Stimulated activated CD8-positive, alpha-beta memory T cell treated with anti-CD3 and anti-CD28 coated beads, Interleukin-12 subunit alpha, Interleukin-12 subunit beta, amount 100 ng/mL, for 1 hour (primary cell): ENCODE measurements at places on chromosomes 5 and 9.

DNA sequence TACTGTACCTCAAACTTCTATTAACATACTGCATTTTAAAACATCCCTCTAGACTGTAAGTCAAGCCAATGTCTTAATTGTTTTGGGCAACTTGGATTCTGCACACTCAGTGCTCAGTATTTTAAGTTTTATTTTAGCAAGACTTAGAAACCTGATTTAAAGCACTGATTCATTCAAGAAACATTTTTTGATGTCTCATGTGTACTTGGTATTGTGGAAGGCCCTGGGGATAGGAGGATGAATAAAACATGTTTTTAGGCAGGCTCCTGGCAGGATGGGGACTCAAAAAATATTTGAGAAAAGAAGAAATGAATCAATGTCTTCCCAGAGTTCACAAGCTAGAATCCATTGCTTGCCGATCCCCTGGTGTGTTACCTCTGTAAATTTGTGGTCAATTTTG, 334.0 kb upstream of the PUM3 start:
- no peak for DNase-seq

- no peak for DNase-seq
These were observed 233.9 kb upstream of the TBCA start for GRCh38 chr5:78009937-78010527.

DNA sequence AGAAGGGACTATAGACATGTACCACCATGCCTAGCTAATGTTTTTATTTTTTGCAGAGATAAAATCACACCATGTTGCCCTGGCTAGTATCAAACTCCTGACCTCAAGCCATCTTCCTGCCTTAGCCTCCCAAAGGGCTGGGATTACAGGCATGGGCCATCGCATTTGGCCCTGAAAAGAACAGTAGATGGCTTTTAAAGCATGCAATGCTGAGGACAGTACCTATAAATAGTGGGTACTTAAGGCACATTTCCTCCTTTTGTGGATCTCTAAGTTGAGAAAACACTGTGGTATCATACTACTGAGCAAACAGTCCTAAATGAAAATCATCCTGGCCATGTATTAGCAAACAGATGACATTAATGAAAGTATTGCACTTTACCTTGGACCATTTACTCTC, 119.4 kb downstream of the TTC39B start:
- DNase-seq: no peak

DNA sequence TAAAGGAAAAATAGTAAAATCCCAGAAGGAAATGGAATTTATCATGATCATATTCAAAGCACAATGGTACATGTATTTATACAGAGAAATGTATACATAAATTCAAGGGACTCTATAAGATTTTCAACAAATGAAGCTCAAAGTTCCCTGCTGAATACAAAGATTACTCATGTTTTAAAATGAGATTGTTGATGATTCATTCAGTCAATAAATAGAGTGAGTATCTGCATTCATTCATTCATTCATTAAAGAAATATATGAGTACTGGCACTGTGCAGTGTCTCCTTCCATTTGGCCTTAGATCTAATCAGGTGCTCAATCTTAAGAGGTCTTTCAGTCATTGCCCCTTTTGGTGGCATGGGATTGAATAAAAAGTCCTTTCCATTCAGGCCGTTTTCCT, 310.0 kb downstream of the KIAA0825 start:
- no peak for DNase-seq

DNA sequence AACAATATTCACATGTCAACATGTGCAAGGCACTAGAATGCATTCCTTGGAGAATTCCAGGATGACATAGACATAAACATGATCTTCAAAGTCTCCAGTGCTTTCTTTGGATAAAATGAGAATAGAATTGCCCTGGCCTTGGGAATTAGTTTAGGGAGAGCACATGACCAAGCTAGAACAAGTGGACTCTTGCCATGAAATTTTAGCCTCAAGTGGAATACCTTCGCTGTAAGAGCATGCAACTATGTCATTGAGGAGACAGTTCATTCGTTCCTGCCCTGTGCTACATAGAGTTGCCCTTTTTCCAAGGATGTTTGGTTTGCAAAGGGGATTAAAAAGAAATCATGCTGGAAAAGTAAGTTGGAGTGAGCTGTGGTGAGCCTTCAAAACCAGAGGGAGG, 42.7 kb downstream of the ZFAND5 start:
- no peak for DNase-seq

DNA sequence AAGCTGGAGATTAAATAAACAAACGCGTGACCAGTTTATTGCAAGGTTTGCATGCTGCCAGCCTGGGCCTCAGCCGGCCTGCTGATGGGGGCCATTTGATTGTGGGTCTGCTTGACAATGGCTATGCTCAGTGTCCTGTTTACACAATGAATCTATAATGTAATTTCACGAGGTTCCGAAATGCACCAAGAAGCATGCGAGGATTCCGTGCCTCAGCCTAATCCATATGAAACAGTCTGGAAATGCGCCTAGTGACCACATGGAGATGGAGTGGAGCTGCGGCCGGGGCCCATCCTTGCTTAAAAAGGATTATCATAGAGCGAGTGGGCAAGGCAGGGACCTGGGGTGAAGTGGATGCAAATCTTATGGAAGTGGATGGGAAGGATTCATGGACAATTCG, 382.4 kb downstream of the CDK5RAP2 start:
- DNase-seq: no peak

DNA sequence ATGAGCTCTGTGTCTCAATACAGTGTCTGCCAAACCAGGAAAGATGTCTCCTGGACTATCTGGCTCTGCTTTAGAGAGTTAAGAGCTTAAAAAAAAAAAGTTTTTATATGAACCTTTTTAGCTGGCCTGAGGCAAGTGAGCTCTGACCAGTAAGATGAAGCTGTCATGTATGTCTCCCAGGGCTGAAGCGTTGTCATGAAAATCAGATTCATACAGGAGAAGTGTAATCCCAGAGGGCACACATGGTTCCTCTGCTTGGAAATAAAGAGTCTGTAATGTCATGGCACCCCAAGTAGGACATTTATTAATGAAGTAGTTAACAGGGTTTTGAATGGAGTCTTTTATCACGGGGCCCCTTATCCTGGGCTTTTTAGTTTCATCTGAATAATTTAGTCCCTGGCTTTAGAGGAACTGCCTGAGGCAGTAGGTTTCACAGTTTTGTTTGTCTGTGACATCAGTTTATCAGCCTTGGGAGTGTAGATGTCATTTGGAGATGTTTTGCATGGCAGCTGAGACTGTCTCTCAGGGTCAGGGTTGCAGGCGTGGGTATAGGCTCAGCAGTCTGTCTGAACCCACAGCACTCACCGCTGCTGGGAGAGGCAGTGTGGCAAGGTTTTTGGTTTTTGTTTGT, 223.3 kb downstream of the DIRAS2 start:
- DNase-seq: no peak
